ENCODE measurements at places on chromosomes 12 and 14. TPM values are rescaled to one million over a fixed set of nuclear protein-coding genes. Genes with fewer than 3 reads are reported as not detected.

DNA sequence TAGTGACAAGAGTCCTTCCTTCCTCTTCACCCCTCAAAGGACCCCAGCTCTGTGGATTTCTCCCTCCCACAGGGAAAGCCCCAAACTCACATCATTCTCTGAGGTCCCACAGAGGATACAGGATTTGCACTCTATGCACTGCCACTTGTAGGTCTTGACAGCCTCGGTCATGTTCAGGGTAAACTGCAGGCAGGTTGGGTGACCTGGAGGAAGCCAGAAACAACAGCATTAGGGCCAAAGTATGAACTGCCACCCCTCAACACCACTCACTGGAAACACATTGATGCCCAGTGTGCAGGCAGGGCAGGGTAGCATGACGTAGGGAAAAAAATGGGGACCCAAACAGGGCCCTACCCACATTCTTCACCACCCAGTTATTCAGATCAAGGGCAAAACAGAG is 264.4 kb downstream of the DPF3 start:
- H3K4me1 ChIP-seq, result no peaks in the 10 kb centered on the region
- peak; percentile 67 for DNase-seq
- no peaks in the 10 kb centered on the region for H3K36me3 ChIP-seq
- H3K27me3 ChIP-seq, result no peaks in the 10 kb centered on the region
- no peak overlapping the region for H3K4me3 ChIP-seq
- no peak overlapping the region for H3K27ac ChIP-seq

DNA sequence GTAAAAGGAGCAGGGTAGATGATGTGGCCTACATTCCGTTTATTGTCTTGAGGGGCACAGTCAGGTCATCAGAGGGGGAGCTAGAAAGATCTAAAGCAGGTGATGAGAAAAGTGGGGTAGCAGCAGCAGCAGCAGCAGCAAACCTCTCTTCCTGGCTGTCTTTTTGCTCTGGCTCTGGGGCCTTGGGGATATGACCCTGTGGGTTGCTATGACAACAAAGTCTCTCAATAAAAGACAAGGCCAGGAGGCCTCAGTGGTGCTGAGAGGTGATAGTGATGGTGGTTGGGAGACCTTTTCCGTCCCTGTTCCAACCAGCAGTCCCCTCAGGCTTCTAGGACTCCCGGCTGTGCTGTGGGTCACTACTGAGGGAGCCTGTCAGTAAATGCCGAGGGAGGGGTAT is 138.6 kb downstream of the SLC8A3 start:
- no peak overlapping the region for H3K4me3 ChIP-seq
- DNase-seq, result no peak
- no peaks in the 10 kb centered on the region for H3K36me3 ChIP-seq
- H3K4me1 ChIP-seq, result no peaks in the 10 kb centered on the region

The CIROP gene
- total RNA-seq, result not detected

- H3K4me1 ChIP-seq, result no peaks in the 10 kb centered on the region
- H3K27ac ChIP-seq, result no peak overlapping the region
- no peak overlapping the region for H3K4me3 ChIP-seq
Observed at GRCh38 chr14:40413136-40413535, 980.9 kb upstream of the FBXO33 start.

The SERPINA1 gene
- 6.1 TPM for total RNA-seq
